ENCODE measurements at places on chromosomes 1 and 21. TPM values are rescaled to one million over a fixed set of nuclear protein-coding genes. Genes with fewer than 3 reads are reported as not detected.

DNA sequence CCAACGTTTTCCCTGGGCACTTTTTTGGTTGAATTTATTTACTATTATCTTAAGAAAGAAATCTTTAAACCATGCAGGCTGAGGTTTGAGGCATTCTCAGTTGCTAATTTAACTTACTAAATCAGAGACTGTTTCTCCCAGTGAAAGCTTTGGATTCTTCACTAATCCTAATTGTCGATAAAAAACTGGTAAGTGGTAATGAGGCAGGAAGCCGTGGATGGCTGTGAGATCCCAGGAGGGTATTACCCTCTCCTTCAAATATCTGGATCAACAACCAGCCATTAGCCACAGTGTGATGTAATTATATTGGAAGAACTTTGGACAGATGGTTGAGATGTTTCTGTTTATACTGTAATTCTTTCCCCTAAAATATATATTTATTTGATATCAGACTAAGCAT lies 485.0 kb downstream of the DISC1 start:
- DNase-seq = no peak

GRCh38 chr1:223556414-223557129 lies 108.9 kb downstream of the CAPN8 start:
- no peak for DNase-seq

- no peak for DNase-seq
Observed at GRCh38 chr1:27527223-27527889, 37.4 kb upstream of the WASF2 start.

- no peak for DNase-seq
Observed at GRCh38 chr1:208525417-208525816, 281.2 kb upstream of the PLXNA2 start.

GRCh38 chr1:166080967-166081870 lies 85.6 kb downstream of the FAM78B start:
- no peak for DNase-seq

The LCE1C gene
- not detected for total RNA-seq

The KCNN3 gene
- total RNA-seq = 2.4 TPM

The GPR161 gene
- 7.3 TPM for total RNA-seq
